ENCODE measurements at places on chromosomes 12 and 14.

DNA sequence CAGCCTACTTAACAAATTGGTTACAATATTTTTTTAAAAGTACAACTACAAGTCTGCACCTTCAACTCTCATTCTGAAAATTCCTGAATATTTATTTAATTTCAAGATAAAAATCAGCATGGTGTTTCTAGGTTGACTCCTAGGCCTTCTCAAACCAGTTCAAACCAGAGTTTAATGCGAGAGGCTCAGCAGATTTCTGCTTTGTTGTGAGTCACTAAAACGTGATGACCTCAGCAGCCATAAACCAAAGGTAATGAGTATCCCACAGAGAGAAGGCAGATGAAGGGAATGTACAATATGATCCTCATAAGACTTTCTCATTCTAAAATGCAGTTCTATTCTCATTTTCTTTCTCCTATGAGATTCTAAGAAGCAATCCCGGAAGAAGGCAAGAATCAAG lies 1.5 kb downstream of the PRDM4 start:
- DNase-seq: peak; percentile 33

DNA sequence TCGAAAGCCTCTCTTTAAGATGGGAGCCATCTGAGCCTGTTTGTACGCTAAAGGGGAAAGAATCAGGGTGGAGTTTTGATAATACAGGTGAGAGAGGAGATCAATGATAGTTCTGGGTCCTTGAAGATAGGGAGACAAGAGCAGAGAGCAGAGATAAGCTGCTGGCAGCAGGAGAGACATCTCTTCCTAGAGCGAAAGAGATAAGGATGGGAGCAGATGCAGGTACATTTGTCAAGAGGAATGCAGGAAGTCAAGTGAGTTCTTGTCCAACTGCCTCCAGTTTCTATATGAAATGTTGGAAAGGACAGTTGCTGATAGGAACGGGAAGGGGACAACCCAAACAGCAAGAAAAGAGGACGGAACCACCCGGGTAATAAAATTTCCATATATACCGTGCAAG lies 24.7 kb upstream of the HIF1A start:
- no peak for DNase-seq

DNA sequence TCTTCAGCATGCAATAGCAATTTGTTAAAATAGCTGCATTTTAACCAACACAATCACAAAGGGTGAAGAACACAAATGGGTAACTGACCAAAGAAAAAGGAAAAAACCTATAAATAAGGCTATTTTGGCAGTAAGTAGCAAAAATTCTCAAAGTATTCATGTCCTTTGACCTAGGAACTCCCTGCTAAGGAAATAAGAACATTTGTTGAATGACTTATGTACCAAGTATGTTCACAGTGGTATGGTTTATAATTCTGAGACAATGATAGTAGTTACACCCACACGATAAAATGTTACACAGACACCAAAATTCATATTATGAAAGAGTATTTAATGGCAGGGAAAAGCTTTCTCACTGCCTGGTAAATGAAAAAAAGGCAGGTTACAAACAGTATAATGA lies 16.9 kb downstream of the CCDC88C start:
- DNase-seq: no peak

DNA sequence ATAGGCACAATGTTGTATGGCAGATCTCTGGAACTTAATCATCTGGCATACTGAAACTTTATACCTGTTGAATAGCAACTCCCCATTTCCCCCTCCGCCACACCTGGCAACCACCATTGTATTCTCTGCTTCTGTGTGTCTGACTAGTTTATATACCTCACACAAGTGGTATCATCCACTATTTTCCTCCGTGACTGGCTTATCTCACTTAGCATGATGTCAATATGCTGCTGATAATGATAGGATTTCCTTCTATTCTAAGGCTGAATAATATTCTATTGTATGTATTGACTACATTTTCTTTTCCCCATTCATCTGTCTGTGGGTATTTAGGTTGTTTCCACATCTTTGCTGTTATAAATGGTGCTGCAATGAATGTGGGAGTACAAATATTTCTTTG lies 21.5 kb downstream of the BRMS1L start:
- no peak for DNase-seq

DNA sequence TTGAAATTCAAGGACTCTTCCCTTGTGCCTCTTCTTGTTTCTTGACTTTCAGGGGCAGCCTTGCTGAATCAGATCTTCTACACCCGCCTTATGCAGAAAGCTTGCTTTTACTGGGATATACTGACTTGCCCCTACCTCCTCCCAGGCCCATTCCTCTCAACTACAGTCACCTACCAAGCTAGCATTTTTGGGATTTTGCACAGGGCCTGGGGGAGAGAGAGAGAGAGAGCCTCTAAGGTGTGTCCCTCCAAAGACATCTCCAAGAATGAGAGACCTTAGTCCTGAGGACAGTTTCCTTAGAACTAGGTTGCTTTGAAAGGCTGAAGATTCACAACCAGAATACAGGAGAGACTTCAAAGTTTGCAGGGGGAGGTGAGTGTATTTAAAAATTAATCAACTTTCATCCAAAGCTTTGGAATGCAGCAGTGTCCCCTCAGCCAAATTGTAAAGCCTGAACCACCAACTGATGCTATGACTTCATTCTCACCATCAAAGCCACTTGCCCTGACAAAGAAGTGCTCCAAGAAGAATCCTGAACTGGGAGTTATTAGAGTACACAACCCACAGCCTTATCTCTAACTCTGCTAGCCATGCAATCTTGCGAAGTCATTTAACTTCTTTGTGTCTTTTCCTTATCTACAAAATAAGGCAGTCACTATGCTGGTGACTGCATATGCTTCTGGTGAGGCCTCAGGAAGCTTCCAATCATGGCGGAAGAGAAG lies 96.1 kb upstream of the EGLN3 start:
- no peak for DNase-seq

GRCh38 chr14:75151851-75152250 lies 24.6 kb downstream of the TMED10 start:
- no peak for DNase-seq

DNA sequence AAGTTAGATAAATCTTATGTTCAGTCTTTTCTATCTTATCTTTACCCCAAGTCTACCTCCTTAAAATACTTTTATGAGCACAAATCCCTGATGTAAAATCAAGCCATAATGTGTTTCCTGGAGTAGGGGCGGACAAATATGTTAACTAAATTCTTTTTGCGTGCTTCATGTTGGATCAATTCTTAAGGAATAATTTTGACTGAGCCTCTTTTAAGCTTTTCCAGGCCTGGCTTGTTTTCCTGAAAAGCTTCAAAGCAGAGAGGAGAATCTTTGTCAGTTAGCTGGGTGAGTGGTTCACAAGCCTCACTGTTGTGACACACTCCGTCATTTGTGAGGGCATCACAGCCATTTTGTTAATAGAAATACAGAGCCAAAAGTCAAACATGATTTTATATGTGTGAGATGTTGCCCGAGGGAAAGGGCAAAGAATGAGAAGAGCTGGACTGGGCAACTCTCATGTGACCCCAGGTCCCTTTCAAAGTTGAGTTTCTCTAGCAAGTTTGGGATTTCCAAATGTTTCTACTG lies 468.9 kb downstream of the RGS6 start:
- DNase-seq: no peak

- no peak for DNase-seq
These were observed 23.2 kb upstream of the KIF26A start for GRCh38 chr14:104115131-104115600.

DNA sequence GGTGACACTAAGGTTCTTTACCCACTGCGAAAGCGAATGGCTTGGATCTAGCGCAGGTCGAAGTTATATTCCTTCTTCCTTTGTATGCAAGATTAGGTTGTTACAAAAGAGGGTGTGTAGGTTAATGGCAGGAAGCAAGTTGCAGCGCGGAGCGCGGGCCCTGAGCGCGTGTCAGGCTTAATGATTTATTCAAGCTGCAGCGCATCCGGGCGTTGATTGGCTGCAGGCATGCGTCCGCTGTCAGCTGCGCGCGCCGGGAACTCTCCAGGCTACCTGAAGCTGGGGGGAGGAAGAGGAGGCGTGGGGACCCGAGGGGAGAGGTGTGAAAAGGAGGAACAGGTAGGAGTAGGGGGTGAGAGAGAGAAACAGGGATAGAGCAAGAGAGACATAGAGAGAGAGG lies 7.4 kb downstream of the ASCL1 start:
- peak; percentile 63 for DNase-seq

- DNase-seq: no peak
These were observed 8.0 kb downstream of the AQP6 start for GRCh38 chr12:49980501-49981349.

- no peak for DNase-seq
These were observed 35.5 kb downstream of the RGS6 start for GRCh38 chr14:71967704-71968103.

DNA sequence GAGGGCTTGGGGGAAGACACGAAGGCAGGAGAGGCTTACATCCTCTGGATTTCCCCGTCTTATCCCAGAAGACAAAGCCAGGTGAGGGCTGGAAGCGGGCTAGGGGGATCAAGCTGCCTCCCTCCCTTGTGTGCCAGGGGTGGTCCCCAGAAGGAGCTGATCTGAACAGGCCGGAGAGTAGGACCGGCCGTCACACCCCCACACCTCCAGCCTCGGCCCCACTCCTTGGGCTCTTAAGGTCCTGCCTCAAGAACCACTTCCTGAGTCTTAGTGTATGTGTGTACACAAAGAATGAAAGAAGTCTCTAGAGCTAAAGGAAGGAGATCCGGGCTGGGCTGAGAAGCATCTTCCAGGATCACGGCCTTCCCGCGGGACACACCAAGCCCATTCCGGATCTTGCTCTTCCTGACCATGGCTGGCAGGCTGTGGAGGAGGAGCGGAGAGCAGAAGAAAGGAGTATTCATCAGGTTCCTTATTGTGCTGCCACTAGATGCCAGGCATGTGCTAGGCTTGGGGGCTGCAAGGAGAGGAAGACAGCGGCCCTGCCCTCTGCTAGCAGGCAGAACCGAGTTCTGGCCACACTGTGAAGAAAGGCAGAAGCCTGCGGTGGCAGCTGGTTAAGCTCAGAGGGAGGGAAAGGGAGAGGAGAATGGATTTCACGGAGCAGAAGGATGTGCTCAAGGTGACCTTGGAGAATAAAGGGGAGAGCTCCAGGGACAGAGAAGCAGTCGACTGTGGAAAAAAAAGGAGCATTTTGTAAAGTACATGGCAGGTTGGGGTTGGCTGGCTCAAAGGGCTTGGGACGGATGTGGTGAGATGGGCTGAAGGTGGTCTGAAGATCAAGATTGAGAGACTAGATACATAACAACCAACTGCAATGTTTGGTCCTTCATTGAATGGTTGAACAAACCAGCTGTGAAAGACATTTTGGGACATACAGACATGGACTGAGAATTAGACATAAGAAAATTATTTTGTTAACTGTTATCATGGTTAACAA lies 1.3 kb upstream of the CD63 start:
- DNase-seq: peak; percentile 39

GRCh38 chr12:110093631-110094311 lies 30.4 kb upstream of the IFT81 start:
- DNase-seq: no peak

DNA sequence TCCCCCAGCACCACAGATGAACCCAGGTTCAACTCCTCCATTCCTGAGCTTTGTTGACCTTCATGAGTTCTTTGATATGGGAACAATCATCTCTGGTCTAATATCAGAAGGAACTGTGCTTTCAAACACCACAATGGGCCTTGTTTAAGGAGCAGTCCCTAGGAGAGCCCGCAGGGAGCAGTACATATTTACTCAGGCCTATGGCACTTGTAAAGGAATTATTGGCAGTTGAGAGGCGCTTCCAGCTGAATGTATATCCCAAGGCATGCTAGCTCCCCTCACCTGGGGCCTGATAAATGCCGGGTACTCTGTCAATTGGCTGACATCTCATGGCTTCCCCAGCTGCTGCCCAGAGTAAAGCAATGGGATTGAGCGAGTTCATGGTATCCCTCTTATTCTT lies 76.2 kb downstream of the ZFP36L1 start:
- DNase-seq: no peak

GRCh38 chr12:54311051-54311450 lies 10.2 kb upstream of the NFE2 start:
- DNase-seq: no peak

DNA sequence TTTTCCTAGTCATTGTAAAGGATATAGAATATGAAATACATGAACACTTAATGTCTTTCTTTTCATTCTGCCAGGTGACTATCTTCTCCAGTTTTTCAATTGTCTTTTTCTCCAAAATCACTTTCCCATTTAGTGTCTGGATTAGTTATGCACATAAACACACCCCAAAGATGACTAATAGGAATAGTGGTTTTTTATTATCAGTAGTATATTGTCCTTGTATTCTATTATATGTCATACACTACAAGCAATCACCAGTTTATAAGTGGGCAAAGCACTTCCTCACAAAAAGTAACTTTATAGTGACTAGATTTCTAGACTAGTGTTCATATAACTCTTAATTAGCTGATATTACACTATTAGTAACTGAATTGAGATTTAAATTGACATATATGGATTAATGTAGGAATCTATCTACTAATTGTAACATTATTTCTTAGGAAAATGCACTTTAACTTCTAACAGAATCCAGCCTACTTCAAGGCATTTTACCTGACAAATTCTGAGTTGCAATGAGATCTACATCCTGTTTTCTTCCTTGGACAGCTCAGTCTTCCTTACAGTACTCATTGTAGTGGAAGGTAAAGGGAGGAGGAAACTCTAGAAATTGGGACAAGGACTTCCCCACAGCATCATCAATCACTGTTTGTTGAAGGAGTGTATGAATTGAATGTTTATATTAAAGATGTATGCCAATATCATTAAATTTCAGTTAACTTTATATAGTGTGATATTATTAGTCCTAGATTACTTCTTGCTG lies 186.1 kb upstream of the GARIN2 start:
- no peak for DNase-seq

- DNase-seq: no peak
These were observed 43.7 kb upstream of the PHC1 start for GRCh38 chr12:8870586-8870985.

GRCh38 chr12:94128280-94128679 lies 20.1 kb upstream of the PLXNC1 start:
- DNase-seq: no peak

DNA sequence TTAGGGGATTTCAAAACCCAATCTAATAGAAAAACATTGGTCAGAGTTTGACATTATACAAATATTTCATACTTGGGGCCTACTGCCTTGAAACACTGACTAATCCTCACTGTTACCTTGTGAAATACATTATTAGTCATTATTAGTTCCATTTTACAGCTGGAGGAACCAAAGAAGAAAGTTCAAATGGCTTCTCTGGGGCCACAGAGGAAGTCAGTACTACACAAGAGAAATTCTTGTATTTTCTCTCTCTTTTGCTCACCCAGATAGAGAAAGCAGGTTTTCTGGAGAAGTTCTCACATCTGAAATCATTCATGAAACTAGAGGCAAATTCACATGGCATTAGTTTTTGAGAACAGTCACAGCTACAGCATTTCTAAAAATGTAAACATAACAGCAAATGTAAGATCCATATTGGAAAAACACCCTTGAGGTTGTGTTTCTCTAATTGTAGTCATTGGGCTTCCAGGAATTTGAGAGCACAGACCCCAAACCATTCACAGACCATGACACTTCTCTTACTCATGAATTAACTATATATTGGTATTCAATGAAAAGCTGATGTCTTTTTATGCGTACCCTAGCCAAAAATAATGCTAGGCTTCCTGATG lies 83.0 kb downstream of the LLPH start:
- no peak for DNase-seq

All from NCI-H2227 treated with DMSO at 0.1 percent for 48 hours (cell line).